ENCODE measurements at places on chromosomes 6 and 20.

- DNase-seq, result no peak
Measured at GRCh38 chr6:161228921-161229591, 44.8 kb downstream of the AGPAT4 start.

GRCh38 chr6:15755526-15755925, 92.7 kb upstream of the DTNBP1 start:
- no peak for DNase-seq

DNA sequence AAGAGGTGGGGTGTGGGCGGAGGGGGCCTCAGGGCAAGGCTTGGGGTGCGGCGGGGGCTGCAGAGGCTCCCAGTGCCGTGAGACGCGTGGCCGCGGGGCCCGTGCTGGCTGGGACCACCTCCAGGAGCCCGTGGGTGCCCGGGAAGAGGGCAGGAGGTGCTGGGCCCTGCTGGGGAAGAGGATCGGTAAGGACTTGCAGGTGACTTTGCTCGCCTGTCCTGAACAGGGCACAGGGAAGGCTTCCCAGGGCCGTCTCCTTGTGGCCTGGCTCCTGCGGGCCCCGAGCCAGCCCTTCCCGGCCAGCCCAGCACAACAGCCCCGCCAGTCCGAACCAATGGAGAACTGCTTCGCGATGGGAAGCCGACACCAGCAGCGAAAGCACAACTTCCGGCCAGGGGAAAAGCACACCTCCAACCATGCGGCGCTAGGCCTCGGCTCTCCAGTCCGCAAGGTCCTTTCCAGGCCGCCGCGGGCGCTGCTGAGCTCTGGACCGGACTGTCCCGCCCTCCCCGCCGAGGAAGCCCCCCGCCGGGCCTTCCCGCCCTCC, 32.3 kb downstream of the IRF4 start:
- no peak for DNase-seq

GRCh38 chr20:63829945-63830835, 874 bp downstream of the ZBTB46 start:
- DNase-seq, result no peak

- DNase-seq, result no peak
Measured at GRCh38 chr6:84815896-84816735, 51.7 kb upstream of the TBX18 start.

GRCh38 chr6:169955731-169956437, 204.5 kb downstream of the ERMARD start:
- no peak for DNase-seq

GRCh38 chr6:6873778-6874177, 234.0 kb upstream of the RREB1 start:
- DNase-seq, result no peak

DNA sequence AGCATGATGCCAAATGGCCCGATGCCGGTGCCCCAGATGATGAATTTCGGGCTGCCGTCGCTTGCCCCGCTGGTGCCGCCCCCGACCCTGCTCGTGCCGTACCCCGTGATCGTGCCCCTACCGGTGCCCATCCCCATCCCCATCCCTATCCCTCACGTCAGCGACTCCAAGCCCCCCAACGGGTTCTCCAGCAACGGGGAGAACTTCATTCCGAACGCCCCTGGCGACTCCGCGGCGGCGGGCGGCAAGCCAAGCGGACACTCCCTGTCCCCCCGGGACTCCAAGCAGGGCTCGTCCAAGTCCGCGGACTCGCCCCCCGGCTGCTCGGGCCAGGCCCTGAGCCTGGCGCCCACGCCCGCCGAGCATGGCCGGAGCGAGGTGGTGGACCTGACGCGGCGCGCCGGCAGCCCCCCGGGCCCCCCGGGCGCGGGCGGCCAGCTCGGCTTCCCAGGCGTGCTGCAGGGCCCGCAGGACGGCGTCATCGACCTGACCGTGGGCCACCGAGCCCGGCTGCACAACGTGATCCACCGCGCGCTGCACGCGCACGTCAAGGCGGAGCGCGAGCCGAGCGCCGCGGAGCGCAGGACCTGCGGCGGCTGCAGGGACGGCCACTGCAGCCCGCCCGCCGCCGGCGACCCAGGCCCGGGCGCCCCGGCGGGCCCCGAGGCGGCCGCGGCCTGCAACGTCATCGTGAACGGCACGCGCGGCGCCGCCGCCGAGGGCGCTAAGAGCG, 144.6 kb downstream of the SOBP start:
- DNase-seq, result peak; percentile 40

DNA sequence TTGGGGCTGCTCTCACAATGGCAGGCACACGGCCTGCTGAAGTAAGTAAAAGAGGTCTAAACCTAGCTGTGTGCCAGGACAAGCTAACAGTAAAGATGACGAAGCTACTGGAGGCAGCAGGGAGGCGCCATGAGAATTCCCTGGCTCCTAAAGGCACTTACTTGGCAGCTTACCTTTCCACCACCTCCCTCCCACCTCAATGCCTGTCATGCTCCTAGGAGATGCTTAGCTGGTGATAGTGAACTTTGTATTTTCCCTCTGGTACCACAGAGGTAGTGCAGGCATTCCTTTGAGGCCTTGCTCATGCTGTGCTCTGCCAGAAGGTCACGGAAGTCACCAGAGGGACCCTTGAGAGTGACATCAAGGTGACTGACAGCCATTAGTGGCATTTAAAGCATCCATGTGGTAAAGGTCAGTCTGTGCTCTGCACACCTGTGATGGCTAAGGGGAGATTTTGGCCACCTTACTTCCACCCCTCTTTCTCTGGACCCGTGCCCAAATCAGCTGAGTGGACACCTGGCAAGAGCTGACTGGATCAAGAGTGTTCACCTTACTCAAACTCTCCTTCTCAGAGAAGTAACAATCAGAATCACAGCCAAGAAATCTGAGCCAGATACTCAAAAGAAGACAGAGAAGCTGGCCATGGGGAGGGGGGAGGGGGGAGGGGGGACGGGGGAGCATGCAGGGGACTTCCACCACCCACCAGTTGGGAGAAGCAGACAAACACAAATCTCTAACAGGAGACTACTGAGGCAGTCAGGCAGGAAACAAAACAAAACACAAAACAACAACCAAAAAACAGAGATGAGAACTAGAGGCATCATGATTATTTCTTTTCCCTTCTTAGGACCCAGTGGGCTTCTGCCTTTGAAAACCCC, 2.9 kb downstream of the FKBP1A start:
- DNase-seq, result no peak

GRCh38 chr6:36414481-36414880, 27.0 kb upstream of the ETV7 start:
- no peak for DNase-seq

GRCh38 chr6:65116326-65116725, 590.7 kb downstream of the EYS start:
- DNase-seq, result no peak

- no peak for DNase-seq
Measured at GRCh38 chr6:96066376-96066775, 50.6 kb downstream of the FUT9 start.

GRCh38 chr6:143270026-143270425, 180.5 kb downstream of the ADAT2 start:
- DNase-seq, result no peak

GRCh38 chr6:87944541-87944954, 103.1 kb upstream of the SPACA1 start:
- no peak for DNase-seq

- DNase-seq, result no peak
Measured at GRCh38 chr6:27872642-27873020, 39.6 kb downstream of the OR2B2 start.
